ENCODE measurements at places on chromosomes 11 and 22.

DNA sequence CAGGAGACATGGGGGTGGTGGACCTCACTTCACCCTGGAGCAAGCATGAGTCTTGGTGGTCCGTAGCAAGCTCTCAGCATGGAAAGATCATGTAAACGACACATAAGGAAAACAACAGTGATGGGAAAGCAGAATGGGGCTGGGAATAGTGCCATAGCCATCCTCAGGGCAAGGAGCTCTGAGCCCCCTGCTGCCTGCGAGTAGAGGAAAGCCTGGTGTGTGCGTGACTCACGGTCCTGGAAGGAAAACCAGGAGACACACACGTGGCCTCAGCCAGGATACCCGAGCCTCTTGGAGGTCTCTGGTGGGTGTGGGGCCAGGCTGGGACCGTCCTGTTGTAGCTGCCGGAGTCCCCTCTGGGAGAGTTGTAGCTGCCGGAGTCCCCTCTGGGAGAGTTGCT is 12.4 kb downstream of the SHANK3 start:
- DNase-seq: no peak

DNA sequence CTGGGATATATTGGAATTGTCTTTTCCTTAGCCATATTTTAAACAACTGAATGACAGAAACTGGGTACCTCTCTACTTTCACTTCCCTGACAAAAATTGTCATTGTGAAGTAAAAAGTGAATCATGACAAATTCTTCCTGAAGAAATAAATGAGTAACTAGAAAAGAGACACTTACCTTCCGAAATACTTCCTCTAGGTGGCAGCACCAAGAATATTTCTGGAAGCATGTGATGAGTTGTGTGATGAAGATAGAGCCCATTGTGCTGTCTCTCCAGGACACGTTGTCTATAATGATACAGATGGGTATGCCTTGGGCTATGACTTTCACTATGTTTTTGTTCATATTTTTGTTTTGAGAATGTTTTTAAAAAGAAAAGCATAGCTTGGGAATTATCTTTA is 21.5 kb downstream of the CASP4 start:
- DNase-seq: peak; percentile 48

GRCh38 chr11:9473408-9473807 is 12.6 kb downstream of the ZNF143 start:
- no peak for DNase-seq

DNA sequence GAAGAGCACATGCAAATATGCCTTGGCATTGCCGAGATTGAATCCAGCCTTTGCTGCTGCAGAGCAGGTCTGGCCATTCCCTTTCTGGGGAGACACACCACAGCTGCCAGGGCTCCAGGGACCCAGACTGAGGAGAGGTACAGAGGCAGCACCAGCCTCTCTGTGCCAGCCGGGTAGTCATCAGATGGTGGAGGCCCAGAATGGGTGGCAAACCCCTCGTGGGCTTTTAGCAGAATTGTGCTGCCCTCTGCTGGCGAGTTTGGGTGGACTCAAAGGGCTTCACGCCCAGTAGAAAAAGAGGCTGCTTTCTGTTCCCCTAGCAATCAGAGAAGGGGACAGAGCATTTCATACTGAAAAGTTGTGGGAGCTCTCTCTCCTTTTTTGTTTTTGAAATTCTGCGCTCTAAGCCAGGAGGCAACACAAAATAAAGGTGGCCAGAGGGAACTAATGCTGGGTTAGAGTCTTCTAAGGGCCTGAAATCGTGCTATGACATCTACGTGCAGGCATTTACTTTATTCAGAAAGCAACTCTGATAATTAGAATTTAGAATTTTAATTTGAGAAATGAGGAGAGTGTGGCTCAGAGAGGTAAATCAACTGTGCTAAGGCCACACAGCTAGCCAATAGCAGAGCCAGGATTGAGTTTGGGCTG is 158.8 kb upstream of the NAV2 start:
- peak; percentile 47 for DNase-seq

DNA sequence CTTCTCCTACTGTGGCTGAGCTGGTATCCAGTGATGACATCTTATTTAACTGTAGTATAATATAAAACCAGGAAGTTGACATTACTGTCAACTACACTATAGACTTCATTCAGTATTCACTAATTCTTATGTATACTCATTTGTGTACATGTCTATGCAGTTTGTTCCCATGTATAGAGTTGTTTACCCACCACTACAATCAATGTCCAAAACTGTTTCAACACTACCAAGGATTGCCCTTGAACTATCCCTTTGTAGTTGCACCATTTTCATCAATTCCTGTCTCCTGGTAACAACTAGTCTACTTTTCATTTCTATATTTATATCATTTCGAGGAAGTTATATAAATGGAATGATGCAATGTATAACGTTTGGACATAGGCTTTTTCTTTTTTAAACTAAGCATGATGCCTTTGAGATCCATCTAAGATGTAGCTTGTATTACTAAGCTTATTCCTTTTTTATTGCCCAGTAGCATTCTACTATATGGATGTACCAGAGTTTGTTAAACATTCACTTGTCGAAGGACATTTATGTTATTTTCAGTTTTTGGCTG is 39.2 kb downstream of the TMEM135 start:
- no peak for DNase-seq

DNA sequence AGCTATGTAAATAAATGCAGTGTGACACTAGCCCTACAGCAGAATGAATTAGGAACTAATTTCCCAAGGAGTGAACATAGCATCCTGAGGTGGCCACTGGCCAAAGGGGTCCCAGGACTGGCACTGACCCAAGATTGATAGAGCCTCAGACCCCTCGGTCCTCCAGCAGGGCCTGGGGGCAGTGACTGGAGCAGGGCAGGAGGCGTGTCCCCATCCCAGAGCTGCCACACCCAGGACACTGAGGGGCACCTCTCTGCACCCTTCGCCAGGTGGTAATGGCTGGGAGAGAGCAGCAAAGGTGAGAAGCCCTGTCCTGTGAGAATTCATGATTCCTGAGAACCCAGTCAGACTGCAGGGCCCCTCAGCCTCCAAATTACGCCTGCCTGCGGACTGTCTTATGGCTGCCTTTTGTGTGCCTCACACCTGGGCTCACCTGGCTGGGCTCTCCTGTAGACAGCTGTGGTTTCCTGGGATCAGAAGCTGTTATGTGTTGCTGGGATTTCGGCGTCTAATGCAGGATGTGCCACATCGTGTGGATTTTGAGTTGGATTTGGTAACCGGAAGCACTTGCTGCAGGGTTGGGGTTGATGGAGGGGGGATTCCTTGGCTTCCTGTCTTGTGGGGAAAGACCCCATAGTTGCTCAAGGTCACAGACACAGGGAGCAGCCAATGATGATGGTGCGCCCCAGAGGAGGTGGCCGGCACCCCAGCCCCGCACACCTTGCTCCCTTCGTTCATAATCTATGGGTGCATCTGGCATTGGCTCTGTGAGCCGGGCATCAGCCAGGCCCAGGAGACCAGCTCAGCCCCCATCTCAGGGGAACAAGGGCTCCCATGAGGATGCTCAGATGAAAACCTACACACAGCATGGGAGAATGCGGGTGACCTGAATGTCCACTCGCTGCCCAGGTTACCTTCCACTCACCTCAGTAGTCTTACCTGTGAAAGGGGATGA is 582.9 kb downstream of the BRD1 start:
- DNase-seq: no peak

GRCh38 chr11:37788141-37788877 is 1190.3 kb upstream of the RAG2 start:
- peak; percentile 96 for DNase-seq

DNA sequence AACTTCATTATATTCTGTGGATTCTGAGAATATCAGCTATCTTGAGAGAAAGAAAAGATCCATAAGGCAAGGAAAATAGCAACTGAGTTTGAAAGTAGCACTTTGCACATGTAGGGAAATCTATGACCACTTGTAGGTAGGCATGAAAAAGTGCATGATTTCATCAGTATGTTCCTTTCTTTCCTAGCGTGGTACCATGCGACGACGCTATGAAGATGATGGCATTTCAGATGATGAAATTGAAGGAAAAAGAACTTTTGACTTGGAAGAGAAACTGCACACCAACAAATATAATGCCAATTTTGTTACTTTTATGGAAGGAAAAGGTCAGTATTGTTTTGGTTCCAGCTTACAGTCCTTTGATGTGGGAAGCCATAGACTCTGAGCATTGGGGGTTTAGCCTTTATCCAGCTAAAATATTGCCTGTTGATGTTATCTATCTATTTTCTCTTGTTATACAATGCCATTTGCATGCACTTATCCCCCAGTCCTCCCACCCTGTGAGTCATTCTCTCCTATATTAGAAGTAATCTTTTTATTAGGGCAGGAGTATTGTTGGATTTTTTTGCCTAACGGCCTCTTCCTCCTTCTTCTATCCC is 60.9 kb downstream of the KDM2A start:
- DNase-seq: no peak

DNA sequence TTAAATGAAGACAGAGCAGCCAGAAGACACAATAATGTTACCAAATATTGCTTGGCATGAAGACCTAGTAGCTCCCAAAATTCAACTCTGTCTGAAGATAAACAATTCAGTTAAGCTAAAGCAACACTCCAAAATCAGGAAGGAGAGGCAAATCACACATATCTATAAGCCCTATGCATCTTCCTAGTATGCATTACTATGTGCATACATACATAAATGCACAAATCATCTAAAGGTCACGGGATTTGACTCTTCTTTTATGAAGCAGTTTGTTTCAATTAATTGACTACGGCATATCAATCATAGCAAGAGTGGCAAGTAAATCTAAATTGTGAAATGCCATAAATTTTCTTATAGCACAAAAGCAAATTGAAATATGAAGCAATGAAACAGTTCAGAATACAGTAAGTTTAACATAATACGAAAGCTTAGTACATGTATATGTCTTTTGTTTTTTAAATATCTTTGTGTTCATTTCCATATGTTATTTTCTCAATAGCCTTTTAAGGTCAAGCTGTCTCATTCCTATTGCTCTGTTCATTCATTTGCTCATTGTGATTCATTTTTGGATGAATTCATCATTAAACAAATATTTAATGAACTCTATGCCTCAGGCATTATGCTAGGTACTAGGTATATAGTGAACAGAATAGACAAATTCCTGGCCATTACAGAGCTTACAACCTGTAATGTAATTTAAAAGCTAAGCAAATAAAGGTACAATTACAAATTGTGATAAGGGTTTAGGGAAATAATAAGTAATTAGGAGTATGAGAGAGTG is 540.5 kb downstream of the DLG2 start:
- peak; percentile 62 for DNase-seq

DNA sequence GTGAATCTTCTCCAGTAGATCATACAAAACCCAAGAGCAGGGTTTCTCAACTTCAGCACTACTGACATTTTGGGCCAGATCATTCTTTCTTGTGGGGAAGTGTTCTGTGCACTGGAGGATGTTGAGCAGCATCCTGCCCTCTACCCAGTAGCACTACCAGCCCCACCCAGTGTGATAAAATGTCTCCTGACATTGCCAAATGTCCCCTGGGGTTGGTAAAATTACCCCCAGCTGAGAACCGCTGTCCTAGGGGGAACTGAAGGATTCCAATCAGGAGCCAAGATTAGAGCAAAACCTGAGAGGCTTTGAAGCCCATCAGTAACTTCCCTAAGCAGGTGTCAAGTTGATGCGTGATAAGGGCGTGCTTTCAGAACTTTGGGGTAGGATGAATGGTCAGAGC is 61.4 kb upstream of the YWHAH start:
- DNase-seq: no peak

- no peak for DNase-seq
These were observed 110.6 kb downstream of the ETS1 start for GRCh38 chr11:128476729-128477128.

GRCh38 chr11:31768749-31769640 is 42.1 kb downstream of the PAX6 start:
- no peak for DNase-seq

GRCh38 chr11:1333860-1334259 is 24.4 kb upstream of the TOLLIP start:
- DNase-seq: no peak

DNA sequence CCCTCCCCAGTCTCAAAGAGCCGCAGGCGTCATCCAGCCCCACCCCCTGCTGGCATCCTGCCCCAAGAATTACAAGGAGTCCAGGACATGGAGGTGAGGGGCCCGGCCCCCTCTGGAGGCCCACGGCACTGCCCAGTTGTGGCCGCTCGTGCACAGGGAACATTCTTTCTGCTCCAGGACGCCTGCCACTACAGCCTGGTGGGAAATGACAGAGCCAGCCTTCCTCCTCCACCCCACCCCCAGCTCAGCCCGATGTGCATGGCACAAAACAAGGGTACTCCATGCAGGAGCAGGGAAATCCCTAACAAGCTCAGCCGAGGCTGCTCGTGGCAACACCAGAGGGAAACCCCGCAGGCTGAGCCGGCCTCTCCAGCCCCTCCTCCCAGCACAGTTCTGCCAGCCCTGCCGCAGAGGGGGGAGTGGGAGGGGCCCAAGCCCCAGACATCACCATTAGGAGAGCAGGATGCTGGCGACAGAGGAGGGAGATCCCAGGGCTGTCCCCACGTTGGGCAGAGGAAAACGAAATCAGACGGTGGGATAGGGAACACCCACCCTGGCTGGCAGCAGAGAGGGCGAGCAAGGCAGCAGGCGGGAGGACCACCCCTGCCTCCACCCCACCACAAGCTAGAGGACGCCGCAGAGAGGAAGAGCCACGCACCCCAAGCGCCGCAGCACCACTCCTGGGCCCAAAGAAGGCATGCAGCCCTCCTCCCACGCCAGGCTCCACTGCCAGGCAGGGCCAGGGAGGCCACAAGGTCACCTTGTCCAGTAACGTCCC is 10.0 kb downstream of the IGSF9B start:
- no peak for DNase-seq

Data from mammary epithelial cell (primary cell).